ENCODE measurements at places on chromosomes 12 and 14.

DNA sequence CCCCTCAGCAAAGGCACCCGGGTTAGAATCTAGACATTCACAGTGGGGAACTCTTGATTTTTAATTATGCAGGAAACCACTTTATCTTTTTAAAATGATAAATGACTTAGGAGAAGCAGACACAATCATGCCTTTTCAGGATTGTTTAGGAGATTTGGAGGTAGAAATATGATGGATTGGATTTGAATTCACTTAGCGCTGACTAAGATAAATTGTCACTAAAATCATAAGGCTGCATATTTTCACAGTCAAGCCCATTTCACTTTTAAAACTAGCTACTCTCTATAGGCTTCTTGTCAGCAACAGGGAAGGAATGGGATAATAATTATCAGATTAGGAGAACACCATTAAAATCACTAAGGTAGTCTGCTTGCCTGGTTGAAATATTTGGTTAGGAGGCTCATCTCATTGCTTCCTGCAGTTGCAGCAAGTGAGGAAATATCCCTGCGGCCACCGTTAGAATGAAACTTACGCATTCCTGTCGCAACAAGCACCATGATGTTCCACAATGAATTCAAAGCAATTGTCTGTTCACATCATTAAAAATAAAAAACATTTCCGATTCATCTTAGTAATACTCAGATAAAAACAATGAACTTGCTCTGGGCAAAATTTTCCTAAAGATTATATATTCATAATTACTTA is 31.9 kb downstream of the DACT1 start:
- no peak for DNase-seq

DNA sequence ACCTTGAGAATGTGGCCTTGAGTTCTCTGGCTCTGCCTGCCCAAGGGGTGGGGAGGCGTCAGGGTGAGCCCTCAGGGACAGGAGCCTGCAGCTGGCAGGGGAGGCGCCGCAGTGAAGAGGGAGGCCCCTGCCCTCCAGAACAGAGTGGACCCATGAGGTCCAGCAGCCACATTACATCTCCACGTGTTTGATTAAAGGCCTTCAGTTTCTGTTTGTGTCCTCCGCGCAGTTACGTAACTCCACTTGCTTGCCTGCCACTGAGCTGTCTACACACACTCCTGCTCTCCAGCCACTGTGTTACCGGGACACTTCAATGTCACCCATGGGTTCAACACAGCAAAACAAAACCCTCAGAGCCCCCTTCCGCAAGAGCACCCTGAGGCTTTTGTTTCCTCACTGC is 70.4 kb downstream of the CHGA start:
- DNase-seq = no peak

DNA sequence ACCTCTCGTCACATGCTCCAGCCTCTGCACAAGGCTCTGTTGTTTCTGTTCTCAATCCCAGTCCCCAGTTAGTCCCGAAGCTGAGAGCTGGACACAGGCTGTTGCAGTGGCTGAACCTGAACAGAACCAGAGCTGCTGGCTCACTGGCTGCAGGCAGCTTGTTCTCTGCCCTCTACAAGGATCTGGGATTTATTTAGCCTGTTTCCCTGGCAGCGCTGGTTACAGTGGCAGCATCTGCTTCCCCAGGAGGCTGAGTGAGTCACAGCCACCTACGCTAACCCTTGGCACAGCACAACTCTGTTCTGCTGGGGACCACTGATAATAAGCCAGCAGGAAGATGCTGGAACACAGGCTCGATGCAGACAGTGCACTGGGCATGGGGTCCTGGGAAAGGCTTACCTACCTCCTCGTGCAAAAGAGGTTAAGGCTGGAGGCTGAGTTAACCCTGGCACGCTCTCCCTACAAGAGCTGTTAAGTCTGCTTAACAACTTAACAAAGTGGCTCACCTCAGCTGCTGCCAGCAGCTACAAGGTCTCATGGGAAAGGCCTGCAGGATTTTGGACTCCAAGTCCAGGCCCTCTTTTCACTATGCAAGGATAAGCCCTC is 299.6 kb downstream of the PCNX1 start:
- DNase-seq = no peak

DNA sequence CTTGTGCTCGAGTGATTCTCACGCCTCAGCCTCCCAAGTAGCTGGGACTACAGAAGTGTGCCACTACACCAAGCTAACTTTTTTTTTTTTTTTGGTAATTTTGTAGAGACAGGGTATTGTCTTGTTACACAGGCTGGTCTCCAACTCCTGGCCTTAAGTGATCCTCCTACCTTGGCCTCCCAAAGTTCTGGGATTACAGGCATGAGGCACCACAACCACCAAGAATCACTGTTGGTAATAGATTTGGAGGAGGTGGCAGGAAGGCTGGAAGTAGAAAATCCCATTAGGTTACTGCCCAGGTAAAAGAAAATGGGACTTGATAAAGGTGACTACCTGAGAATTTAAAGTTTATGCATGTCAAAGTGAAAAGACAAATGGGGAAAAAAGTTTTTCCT is 1.4 kb upstream of the CDCA4 start:
- no peak for DNase-seq

GRCh38 chr12:119479121-119479561 is 114.4 kb upstream of the TMEM233 start:
- DNase-seq = no peak

- no peak for DNase-seq
These were observed 32.1 kb upstream of the NR2C1 start for GRCh38 chr12:95105540-95105939.

GRCh38 chr12:29152223-29152868 is 3.3 kb downstream of the FAR2 start:
- DNase-seq = no peak

DNA sequence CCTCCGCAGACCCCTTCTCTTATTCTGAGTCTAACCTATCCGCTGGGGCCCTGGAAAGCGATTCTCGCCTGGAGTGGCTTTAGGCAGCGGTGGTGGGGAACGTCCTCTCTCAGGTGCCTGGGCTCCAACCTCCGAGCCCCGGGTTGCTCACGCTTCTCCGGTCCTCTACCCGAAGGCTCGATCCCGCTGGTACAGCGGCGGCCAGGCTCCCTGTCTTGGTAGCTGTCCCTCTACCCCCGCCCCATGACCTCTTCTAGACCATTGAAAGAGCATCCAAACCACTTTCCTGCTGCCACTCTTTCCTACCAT is 505 bp upstream of the HEBP1 start:
- no peak for DNase-seq

DNA sequence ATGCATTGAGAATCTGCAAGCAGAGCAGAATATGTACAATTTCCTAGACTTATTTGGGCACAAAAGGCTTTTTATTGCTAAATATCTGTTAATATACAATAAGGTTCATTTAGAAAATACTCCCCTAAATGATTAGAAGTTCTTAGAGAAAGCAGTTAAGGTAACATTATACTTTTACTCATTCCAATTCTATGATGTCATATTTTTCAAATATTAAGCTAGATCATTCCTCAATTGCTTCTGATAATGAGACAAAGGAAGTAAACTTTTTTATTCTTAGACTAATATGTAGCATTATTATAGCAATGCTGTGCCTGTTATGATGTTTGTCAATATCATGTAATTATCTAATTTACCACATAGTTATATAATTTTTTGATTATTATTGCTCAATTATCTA is 447.0 kb downstream of the SLC16A7 start:
- no peak for DNase-seq

DNA sequence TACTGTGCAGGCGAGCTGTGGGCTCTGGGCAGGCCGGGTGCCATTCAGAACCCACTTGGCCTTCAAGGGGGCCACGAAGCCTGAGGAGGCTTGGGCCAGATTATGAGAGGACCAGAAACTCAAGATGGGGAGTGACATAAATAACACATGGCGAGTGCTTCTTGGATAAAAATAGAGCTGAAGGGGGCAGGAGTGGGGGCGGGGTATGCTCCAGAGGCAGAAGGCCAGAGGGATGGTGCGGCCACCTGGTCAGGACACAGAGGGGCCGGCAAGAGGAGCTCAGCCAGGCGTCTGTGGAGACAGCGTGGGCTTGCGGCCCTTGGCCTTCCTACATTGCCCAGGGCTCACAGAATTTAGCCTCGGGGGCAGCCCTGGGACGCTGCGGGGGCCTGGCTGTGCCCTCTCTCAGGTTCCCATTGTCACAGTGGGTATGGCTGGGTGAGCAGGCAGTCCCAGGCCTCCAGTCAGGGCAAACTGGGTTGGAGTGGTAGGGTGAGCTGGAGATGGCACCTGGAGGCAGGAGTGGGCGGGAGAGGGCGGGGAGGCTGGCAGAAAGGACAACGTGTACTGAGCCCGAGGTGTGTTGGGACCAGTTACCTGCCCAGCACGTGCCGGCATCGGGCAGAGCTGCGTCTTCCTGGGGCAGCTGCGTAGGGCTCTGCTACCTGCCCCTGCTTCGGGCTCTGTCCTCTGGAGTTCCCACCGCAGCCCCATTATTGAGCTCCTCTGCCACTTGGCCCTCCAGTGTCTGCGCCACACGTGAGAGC is 7.4 kb upstream of the SLC25A29 start:
- no peak for DNase-seq

DNA sequence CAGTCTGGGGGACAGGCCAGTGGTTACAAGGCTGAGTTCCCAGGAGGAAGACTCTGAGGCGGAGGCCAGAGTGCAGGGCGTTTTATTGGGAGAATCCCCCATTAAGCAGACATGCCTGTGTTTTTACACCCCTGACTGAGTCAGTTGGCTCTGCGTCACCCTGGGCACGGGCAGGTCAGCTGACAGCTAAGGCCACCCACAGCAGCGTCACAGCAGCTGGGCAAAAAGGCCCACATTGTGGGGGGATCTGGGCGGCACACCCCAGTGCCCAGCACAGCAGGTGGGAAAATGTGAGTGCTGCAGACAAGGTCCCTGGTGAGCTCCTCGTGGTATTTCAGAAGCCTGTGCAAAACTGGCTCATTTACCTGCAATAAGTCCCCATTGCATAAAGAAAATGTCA is 184.7 kb downstream of the AACS start:
- no peak for DNase-seq

DNA sequence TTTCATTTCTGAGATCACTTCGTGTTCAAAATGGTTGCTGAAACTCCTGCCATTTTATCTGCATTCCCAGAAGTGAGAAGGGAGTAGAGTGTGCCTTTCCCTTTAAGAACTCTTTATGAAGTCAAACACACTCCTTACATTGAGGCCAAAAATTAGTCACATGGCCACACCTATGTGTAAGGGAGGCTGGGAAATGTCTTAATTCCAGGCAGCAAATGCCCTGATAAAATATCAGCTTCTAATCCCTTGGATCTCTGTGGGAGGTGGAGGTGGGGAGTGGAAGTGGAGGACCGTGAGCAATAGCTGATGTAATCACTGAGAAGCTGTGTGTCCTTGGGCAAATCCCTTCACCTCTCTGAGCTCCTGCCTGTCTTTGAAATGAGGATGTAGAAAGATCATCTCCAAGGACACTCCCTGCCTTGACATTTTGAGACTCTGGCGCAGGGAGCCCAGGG is 22.7 kb upstream of the ANKRD9 start:
- DNase-seq = no peak

DNA sequence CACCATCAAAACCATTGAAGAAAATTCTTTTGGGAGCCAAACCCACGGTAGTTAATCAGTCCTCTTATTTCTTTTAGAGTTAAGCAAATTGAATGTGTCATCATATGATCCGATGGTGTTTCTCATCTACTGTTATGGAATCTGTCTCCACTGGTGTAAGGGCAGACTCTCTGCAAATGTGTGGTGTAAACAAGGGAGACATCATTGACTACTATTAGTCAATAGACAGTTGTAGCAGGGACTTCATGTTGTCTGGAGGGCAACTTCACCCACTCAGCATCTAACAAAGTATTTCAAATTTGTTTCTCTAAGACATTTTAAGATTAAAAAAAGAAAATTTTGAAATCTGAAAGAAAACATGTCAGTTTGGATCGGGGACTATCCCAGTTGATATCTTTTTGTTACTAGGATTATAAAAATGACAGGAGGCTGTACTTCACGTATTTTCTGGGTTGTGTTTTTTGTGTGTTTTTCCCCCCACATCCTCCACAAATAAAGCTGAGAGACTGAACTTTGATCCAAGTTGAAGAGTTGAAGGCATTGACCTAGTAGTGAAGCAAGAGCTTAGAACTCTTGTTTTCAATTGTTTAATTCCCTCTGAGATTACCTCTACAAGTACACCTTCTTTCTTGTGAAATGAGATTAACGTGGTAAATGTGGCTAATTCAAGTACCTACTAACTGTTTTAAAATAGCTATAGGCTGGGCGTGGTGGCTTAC is 4.0 kb downstream of the GOLGA5 start:
- no peak for DNase-seq

DNA sequence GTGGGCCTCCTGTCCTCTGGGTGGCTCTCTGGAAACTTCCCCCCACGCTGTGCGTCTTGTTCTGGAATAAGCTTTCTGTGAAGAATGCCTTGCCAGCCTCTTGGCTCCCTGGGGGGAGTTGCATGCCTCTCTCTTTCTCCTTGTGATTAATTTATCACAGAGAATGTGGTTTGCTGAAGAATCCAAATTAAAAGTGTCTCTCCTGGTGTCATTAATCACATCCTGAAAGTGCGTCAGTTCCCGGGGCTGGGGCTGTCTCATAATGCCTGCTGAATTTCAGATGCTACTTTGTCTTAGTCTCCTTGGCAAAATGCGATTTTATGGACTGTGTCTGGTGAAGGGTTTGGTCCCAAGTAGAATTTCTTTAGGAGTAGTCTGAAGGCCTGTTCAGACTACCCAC is 787.7 kb upstream of the TMEM132C start:
- DNase-seq = no peak

GRCh38 chr12:100656856-100657255 is 83.4 kb downstream of the GAS2L3 start:
- DNase-seq = no peak

GRCh38 chr12:98037401-98038140 is 477.8 kb upstream of the TMPO start:
- no peak for DNase-seq

GRCh38 chr14:35320472-35320871 is 28.3 kb downstream of the PSMA6 start:
- no peak for DNase-seq

GRCh38 chr14:61539631-61540030 is 155.7 kb upstream of the HIF1A start:
- no peak for DNase-seq

DNA sequence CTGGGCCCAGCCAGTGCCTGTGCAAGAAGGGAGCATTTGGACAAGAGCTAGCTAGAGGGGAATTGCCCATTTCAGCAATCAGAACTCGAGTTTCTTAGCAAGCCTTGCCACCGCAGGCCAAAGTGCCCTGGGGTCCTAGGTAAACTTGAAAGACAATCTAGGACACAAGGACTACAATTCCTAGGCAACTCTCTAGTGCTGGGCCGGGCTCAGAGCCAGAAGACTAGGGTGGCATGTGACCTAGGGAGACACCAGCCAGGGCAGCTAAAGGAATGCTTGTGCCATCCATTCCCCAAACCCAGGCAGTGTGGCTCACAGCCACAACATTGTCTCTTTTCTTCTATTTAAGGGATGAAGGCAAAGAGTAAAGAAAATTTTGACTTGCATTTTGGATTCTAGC is 205.0 kb downstream of the BMP4 start:
- no peak for DNase-seq
